ENCODE measurements at places on chromosomes 11 and 22.

- no peak for DNase-seq
Measured at GRCh38 chr22:22507743-22508273, 734 bp downstream of the ZNF280B start.

DNA sequence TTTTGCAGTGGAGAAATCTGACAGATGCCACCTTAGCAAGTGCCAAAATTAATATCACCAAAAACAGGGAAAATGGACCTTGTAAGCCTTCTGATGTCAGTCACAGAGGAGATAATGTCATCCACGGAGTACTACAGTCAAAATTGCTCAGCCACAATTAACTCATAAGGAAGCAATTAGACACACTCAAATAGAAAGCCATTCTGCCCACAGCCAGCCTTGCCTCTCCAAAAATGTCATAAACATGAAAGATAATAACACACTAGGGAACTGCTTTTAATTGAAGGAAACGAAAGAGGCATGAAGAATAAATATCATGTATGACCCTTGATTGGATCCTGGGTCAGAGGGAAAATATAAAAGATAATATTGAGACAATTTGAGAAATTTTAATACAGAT is 505.6 kb upstream of the API5 start:
- DNase-seq = no peak

DNA sequence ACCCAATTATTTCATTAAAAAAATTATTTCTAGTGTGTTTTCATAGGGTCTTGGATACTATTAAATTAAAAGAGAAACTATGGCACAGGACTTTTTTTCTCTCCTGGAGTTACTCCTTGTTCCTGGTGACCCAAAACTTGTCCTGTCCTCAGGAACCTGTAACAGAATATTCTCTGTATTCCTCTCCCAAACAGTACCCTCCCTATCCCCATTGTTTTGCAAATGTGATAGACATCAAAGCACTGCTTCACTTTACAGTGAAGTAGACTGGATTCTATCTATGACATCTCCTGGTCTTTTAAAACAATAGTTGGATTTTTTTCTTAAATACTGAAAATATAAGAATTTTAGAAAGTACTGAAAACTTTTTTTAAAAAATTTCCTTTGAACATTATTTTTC is 37.2 kb downstream of the FAR1 start:
- DNase-seq = no peak

DNA sequence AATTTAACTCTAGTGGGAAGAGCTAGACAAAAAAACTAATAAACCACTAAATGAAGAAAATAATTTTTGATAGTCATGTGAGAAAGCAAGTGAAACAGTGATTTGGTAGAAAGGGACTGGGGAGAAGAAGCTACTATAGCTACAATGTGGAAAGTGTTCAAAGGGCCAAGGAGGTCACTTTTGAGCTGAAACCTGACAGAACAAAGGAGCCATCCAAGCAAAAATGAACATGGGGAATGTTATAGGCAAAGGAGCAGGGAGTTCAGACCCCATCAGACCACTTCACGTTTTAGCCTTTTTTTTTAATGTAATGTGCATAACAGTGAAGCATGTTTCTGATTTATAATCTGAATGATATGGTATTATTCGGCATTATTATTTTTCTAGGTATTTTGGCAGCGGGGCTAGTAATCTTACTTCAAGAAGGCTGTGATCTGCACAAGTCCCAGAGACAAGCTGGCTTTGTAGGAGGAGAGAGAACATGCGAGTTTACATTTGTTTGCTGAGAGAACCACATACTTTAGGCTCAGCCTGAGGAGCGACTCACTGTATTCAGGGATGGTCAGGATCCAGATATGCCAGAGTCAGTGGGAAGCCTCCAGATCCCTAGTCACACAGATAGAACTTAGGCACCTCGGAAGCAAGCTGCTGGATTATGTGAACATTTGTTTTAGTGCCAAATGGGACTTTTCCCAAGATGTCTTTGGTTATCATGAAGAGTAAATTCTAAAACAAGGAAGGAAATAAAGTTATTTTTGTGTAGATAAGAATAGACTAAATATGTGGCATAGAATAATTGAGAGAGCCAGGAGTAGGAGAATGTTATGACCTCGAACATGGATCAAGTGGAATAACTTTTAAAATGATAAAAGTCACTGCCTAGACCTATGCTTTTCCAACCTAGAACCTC is 118.6 kb downstream of the TRIM44 start:
- DNase-seq = no peak

DNA sequence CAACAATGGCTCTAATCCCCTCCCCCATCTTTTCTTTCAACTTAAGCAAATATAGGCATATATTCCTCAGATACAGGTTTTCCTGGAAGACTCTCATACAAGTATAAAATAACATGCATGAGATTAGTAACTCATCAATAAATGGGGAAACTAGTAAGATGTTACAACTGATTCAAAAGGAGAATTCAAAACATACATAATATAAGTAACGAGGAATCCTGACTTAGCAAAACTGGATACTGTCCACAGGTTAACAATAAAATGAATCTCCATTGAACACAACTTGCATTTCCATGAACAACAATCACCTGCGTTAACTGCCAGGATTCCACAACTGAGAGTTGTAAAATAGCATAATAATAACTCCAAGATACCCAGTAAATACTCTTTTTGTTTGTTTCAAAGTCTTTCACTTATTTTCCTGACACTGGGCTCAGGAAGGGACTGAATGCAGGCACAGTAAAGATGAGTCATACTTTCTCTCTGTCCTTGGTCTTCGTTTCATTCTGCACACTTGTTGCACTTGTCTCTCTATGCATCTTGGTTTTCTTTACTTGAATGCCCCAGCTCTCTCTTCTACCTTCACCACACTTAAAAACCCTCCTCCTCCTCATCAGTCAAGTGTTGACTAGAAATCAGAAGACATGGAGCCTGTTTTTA is 8.1 kb downstream of the APIP start:
- DNase-seq = no peak

DNA sequence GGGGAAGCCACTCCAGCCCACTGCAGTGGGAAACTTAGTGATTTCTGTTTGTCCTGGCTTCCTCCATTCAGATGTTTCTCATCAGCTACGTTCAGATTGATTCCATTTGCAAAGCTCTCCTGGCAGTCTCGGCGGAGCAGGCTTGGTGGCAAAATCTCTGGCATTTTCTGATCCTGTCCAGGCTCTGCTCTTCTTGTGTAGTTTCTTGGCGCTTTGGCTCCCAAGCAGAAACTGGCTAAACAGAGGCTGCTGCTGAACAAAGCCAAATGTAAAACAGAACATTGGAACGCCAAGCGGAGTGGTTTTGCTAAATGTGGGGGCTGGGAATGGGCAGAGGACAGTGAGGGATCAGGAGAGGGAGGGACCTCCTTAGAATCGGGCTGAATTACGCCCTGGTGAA is 36.7 kb downstream of the ADAMTS8 start:
- no peak for DNase-seq

DNA sequence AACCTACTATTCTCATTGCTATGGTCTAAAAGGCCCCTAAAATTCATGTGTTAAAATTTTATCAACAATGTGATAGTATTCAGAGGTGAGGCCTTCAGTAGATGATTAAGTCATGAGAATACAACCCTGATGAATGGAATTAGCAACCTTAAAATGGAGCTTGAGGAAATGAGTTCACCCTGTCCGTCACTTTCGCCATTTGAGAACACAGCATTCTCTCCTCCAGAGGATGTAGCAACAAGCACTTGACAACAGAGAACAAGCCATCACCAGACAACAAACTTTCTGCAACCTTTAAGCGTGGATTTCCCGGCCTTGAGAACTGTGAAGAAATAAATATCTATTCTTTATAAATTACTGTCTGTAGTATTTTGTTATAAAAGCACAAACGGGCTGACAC is 197.0 kb downstream of the SBF2 start:
- DNase-seq = no peak

DNA sequence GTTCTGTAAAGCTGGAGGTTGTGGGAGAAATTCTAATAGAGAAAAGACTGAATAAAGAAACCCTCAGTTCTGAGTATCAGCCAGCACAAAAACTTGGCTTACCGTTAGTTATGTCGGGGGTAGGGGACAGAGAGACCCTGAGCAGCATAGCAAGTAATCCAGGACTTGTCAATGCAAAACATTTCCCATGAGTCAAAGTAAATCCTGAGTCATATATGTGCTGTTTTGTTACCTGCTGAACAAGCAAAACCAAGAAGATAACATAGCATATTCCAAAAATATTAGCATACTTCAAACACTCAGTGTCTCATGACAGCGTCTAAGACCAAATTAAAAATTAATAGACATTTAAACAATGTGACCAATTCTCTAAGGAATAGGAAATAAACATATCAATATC is 75.1 kb upstream of the LUZP2 start:
- DNase-seq = no peak

GRCh38 chr22:19887256-19887985 is 32.7 kb upstream of the GNB1L start:
- DNase-seq = no peak

DNA sequence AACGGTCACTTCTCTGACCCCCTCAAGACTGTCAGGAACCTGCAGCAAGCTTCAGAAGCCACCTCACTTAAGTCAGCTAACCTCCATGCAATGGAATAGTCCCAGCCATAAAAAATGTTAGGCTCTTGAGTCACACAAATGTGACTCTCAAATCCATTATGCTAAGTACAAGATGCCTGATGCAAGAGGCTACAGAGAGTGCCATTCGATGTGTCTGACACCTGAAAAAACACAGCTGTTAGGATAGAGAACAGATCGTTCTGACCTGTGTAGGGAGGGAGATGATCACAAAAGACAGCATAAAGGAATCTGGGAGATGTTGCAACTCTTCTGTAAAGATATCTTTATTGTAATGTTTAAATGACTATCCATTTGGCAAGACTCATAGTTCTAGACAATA is 712.4 kb downstream of the TBC1D22A start:
- DNase-seq = no peak

GRCh38 chr11:128734103-128734831 is 40.4 kb downstream of the FLI1 start:
- no peak for DNase-seq

DNA sequence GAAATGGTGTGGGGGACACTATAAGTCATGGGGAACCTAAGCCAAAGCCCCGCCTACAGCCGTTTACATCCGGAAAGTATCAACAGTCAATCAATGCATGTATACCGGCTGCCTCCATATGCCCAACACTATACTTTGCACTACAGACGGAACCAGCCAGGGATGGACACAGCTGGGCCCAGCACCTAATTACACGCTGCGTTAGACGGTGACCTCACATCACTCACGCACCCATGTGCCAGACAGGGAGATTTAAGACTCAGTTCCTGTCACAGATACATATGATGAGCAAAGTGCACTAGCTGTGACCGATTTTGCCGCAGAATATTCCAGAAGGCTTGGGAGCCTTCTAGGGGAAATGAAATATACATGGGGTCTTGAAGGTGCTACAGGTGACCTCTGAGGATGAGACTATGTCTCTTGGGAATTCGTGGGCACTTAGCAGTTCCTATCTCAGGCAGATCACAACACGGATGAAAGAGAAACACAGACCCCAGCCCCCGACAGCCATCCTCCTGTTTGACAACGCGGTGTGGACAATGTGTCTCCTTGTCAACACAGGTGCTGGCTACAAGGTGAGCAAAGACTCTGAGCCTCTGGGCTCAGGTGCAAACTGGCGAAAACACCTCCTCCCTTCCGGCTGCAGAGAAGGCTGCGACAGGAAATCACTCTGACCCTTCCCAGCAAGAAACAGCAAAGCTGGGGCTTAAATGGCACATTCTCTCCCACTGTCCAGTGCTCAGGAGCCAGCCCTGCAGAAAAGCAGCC is 8.0 kb downstream of the AHNAK start:
- no peak for DNase-seq

- no peak for DNase-seq
Measured at GRCh38 chr22:25651332-25652085, 87.0 kb downstream of the GRK3 start.

DNA sequence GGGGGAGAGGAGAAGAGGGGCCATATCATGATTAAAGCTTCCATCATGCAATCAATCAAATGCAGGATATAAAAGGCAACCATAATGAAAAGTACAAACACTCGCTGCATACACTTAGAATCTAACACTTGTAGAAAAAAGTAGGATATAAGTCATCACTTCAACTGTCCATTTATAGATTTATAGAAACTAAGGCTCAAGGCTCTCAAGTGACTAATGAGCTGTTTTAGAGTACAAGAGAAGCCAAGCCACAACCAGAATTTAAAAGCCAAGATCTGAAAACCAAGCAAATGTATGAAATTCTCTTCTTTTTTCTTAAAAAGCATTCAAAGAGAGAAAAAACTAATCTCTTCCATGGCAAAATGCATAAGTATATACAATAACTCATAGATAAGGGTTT is 160.2 kb upstream of the BLID start:
- no peak for DNase-seq

- no peak for DNase-seq
Measured at GRCh38 chr11:12195768-12196167, 85.4 kb downstream of the MICAL2 start.

GRCh38 chr22:36435516-36436415 is 45.7 kb downstream of the TXN2 start:
- DNase-seq = no peak

GRCh38 chr22:36762687-36763260 is 13.1 kb downstream of the IFT27 start:
- no peak for DNase-seq

- DNase-seq = no peak
Measured at GRCh38 chr11:118088531-118088930, 1.8 kb upstream of the SMIM35 start.

GRCh38 chr22:19223110-19223509 is 44.6 kb upstream of the SLC25A1 start:
- no peak for DNase-seq

DNA sequence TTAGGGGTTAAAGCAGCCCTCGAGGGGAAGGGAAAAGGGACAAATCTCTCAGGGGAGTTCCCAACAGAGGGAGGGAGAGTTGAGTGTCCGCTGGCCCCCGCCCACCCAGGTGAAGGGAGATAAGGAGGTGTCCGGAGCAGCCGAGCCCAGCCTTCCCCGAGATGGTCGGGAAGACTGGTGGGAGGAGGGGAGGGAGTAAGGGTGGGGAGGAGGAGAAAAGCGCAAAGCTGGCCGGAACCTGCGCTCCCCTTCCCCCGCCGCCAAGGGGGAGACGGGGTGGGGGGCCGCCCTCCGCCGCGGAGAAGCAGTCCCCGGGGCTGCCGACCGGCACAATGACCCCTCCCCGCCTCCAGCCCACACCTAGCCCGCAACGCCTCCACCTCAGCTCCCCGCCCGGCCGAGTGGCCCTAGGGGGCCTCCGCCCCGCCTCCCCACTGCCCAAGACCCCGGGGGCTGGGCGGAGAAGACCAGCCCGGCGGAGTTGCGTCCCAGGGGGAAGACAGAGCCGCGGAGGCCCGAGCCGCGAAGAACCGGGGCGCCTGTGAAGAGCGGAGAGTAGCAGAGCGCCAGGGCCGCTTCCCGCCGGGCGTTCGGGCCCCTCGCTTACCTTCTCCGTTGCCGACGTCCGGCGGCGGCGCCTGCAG is 479 bp downstream of the RSF1 start:
- no peak for DNase-seq
